ENCODE measurements at places on chromosomes 5 and 9.
A peak's percentile ranks its signal among the peaks of the same experiment; 100 is the strongest.

- no peak for DNase-seq
These were observed 12.2 kb upstream of the CARD19 start for GRCh38 chr9:93083592-93084470.

GRCh38 chr9:99860266-99860665, 38.6 kb downstream of the NR4A3 start:
- no peak for DNase-seq

DNA sequence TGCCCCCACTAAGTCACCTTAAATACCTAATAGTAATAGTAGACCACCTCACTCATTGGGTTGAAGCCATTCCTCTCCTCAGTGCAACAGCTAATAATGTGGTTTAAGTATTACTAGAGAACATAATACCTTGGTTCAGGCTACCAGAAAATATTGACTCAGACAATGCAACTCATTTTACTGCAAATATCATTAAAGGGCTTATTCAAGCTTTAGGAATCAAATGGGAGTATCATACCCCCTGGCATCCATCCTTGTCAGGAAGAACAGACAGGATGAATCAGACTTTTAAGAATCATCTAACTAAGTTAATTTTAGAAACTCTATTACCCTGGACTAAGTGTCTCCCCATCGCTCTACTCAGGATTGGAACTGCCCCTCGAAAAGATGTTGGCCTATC, 6.8 kb upstream of the RNF180 start:
- no peak for DNase-seq

DNA sequence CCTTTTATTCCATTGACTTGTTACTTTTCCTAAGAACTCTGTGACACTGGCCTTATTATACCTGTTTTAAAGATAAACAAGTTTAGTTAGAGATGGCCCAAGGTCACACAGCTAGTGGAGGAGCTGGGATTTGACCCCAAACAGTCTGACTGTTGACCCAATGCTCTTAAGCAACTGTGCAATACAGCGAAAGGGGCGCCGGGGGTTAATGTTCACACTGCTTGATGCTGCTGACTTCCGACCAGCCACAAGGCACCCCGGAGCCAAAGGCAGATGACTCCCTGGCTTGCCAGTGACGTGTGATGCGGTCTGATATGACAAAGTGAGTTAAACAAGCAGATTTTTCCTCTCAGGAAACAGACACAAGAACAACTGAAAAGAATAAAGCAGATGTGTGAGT, 23.9 kb downstream of the PIK3R1 start:
- peak; percentile 71 for DNase-seq

DNA sequence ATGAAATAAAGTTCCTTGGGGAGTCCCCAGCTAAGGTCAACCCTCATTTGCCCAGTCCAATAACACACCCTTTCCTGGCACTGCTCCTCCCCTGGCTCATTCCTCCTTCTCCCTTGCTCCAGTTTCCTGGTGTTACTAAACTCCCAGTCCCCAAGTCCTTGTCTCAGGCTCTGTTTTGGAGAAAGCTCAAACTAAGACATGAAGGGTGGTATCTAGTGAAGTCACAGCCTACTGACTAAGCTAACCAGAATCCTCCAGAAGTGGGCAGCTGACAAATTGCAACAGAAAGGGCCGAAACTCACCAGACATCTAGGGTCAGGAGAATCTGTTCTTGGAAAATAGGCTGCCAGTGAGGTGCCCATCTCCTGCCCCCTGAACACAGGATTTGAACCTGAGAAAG, 118.7 kb upstream of the NEK6 start:
- peak; percentile 59 for DNase-seq

DNA sequence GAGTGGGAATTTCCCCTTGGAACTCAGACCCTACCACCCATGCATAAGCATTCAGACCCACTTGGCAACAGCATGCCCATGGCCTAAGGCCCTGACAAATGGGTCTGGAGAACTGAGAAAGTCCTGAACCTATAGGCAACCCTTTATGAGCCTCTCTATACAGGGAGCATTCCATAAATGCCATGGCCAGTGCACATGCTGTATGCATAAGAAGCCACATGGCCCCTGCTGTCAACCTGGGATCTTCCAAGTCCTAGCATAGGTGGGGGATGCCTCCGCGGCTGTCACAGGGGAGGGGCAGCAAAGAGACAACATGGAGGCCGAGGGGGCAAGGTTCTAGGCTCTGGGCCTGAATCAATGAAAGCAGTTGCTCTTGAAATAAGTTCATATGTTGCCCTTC, 8.2 kb upstream of the NIPAL4 start:
- no peak for DNase-seq

DNA sequence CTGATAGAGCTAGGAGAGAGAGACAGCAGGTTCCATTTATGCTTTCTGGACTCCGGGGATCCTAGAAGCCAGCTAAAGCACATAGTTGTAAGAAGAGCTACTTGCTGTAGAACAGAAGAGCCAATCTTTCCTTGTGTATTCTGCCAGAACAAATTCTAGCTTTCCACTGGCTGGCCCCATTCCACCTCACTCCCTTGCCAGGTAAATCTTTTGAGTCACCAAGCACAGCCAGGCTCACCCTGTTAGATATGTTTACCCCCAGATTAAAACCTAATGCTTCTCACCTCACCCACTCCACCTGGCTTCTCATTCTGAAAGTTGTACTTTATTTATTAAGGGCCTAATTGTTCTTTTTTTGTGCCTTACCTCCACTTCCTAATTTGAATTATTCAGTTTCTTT, 48.9 kb upstream of the CHD1 start:
- DNase-seq, result no peak

GRCh38 chr5:172823840-172824362, 10.2 kb upstream of the ERGIC1 start:
- DNase-seq, result no peak

GRCh38 chr9:73824671-73825070, 672.5 kb upstream of the RORB start:
- no peak for DNase-seq

DNA sequence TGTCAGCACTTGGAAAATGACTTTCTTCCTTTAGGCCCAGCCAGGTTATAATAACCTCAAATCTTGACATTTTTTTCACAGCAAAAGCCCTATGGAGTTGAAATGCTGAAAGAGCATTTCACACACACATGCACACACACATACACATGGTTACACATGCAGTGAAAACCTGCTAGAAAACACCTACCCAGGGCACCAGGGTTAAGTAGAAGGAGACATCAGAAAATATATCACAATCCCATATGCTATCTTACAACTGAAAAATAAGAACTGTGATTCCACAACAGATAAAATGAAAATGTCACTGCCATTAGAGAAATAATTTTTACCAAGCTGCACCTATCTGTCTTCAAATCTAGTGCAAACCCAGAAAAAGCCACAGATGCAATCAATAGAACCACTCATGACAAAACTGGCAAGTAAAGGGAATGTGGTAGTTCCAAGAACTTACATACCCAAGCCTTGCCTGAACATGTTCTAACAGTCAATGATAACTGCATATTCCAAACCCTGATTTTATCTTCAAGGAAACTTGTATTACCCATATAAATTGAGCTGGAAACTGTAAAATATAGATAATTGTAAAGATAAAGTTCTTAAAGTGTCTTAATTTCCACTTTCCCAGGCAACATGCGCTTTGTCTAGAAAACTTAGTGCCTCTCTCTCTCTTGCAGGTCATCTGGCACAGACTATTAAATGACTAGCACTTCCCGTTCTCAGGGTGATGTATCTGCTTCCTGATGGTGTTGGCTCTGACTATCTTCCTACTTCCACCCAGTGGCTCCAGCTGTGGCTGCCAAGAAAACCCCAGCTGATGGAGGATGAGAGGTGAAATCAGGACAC, 250.2 kb upstream of the PTGER4 start:
- no peak for DNase-seq

GRCh38 chr5:54696346-54696745, 178.8 kb downstream of the SNX18 start:
- no peak for DNase-seq

- no peak for DNase-seq
These were observed 29.4 kb upstream of the PDCL start for GRCh38 chr9:122857815-122858214.

DNA sequence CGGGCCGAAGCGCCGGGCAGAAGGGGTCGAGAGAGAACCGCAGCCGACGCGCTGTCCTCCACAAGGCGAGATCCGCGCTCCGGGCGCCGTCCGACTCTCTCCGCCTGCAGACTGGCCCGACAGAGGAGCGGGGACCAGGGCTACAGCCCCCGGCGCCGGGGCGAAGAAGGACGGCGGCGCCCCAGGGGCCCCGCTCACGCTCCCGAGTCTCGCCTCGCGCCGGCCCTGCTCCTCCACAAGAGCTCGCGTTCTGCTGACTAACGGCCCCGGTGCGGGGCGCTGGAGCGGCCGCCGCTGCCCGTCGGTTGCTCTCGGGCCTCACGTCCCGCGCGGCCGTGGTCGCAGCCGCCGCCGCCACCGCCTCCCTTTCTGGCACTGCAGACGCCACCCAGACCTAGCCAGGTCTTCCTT, 338 bp downstream of the ABHD17B start:
- DNase-seq, result peak; percentile 76

- DNase-seq, result no peak
These were observed 143.3 kb upstream of the ADAMTSL1 start for GRCh38 chr9:18330401-18331309.

DNA sequence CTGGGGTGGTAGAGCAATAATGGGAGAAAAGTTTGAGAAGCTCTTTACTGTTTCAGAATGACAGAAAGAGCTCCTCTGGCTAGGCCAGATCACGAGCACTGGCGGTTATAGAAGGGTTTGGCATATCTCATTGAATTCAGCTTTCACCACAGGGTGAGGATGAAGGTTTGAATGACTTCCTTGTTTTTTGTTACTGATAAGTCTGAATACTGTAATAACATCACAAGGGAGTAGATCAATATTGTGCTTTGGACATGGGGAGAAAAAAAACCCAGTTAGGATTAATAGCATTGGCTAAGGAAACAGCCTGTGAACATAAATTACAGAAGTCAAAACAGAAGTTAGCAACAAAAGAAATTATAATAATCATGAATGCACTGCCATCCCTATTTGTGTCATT, 9.4 kb downstream of the PHAX start:
- no peak for DNase-seq

GRCh38 chr5:176736301-176736930, 73.9 kb upstream of the UNC5A start:
- no peak for DNase-seq

DNA sequence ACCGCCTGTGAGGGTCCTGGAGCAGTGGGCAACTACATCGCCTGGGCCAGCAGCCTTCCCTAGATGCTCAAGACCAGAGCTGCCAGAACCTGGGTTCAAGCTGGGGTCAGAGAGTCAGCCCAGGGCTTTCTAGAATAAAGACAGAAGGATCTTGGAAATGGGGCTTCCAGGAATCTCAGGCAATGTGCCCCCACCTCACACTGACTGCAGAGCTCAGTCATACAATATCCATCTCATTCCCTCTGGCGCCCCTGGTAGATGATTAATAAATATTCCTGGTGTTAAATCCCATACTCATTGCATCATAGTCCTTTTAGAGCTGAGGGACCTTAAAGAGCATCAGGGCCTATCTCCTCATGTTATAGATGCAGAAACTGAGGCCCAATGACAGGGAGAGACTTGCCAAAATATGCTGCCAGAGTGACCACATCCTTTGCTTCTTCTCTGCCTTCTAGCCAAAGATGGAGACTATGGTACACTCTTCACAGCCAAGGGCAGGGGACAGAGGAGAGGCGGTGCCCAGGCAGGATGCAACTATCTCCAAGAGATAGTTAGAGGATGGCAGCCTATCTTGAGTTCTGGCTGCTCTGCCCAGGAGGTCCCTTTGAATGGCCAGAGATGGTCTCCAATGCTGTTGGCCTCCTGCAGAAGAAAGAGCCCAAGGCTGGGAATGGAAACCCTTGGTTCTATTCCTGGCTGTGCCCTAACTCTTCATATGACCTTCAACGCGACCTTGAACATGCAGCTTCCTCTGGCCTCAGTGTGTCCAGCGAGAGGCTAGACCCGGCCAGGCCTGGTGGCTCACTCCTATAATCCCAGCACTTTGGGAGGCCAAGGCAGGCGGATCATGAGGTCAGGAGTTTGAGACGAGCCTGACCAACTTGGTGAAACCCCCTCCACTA, 36.2 kb upstream of the IL17B start:
- no peak for DNase-seq

GRCh38 chr5:90307322-90307721, 102.2 kb downstream of the CETN3 start:
- no peak for DNase-seq

DNA sequence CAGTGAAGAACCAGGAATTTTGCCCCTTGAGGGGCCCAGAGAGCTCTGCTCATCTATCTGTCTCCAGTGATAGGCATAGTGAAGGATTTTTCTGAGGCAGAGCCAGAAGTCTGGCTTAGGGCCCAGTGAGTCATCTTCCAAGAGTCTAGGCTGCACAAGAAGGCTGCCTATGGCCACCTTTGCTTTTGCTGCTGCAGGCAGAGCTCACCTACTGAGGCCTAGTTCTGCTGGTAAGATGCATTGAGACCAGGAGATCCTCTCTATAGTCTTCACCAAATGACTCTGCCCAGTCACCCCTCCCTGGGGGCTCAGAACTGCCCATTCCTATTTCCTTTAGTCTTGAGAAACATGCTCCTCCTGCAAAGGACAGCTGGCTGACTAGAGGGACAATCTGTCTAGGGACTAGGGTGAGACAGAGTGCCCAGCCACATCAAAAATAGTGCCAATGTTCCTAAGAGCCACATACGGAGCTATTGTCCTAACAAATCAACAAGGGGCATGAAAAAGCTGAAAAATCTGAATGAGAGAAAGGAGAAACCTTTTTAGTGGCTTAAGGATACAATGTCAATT, 40.3 kb upstream of the CDKN2AIPNL start:
- peak; percentile 88 for DNase-seq

DNA sequence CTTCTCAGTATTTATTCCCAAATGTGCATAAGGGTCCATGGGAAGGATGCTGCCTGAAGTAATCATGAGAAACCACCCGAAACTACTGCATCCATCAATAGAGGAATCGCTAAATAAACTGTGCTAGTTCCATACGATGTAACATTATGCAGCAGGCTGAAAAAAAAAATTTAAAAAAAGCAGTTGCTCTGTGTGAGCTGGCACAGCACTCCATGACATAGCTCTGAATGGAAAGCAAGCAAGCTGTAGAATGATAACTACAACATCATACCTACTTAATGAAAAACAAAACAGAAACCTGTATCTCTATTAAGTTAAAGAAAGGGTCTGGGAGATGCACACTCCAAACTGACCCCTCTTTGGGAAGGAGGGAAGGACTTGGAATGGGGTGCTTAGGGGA, 49.3 kb downstream of the SHB start:
- DNase-seq, result no peak

DNA sequence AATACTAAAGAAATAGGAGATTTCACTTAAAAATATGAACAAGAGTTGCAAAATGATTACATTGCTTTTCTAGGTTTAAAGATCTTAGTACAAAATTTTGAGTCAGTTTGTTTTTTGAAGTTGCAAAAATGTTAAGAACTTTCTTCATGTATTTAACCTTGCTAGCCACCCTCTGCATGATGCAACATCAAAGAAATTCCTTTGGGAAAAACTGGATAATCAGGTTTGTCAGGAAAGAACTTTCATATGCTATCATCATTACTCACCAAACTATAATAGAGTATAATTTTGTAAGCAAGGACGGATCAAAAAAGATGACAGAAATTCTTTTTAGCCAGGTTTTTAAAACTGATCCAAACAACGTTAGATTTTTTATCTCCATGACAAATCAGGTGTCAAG, 116.9 kb upstream of the MRPS30 start:
- DNase-seq, result no peak

Measured in adipocyte (in vitro differentiated cells).